ENCODE measurements at places on chromosomes 5 and 9.

DNA sequence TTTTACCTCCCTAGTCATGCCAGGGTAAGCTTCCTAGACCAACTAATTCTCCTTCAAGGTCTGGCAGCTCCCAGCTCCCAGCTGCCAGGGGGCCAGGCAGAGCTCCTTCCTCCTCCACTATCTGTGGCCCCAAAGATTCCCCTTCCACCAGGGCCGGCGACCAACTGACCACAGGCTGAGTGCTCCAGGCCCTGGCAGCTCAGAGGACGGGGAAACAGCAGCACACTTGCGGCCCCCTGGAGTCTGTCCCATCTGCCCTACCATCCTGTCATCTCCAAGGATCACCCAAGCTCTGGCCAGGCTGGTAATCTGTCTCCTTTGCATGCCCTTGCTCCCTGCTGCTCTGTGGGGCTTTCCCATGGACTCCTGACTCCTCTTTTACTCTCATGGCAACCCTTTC is 31.2 kb upstream of the BASP1 start:
- no peak for DNase-seq

- DNase-seq, result no peak
Measured at GRCh38 chr5:28216939-28217360, 1178.6 kb upstream of the CDH9 start.

DNA sequence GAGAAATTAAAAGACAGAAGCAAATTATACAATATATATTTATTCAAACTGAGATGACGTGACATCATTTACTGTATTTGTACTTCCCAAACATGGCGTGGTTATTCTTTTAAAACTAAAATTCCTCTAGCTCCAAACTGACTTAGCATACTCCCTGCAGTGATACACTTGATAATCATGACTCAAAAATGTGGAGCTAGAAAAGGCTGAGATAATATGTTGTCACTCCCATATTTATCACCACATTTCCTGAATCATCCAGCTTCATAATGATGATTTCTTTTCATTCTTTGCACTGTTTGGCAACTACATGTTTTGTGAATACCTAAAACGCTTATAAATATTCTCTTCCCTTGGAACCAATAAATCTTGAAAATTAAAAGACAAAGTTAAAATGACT is 341.0 kb downstream of the EBF1 start:
- no peak for DNase-seq

GRCh38 chr9:36337865-36338264 is 62.2 kb downstream of the RNF38 start:
- no peak for DNase-seq

DNA sequence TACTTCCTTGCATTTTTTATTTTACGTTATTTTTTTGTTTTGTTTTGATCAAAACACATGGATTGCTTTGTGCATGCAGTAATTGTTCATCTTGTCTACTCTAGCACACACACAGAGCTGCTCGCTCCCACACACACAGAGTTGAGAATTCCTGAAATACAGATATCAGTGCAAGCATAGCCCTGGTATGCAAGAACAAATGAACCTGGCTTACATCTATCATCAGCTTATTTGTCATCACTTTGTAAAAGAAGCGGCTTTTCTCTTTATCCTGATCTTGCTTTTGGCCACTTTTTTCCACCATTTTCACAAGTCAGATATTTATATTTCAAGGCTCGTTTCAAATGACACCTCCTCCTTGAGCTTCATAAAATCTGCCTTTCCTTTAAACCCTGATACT is 1435.7 kb downstream of the MAT2B start:
- DNase-seq, result no peak

DNA sequence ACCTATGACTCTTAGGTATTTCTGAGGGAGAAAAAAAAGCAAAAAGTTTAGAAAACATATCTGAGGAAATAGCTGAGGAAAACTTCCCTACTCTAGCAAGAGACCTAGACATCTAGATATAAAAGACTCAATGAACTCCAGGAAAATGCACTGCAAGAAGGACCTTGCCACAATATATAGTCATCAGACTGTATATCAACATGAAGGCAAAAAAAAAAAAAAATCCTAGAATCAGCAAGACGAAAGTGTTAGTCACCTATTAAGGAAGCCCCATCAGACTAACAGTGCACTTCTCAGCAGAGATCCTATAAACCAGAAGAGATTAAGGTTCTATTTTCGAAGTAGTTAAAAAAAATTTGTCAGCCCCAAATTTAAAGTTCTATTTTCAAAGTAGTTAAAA is 166.2 kb downstream of the TMEM38B start:
- DNase-seq, result no peak

GRCh38 chr9:121744002-121744686 is 92.7 kb downstream of the DAB2IP start:
- DNase-seq, result peak; percentile 58

DNA sequence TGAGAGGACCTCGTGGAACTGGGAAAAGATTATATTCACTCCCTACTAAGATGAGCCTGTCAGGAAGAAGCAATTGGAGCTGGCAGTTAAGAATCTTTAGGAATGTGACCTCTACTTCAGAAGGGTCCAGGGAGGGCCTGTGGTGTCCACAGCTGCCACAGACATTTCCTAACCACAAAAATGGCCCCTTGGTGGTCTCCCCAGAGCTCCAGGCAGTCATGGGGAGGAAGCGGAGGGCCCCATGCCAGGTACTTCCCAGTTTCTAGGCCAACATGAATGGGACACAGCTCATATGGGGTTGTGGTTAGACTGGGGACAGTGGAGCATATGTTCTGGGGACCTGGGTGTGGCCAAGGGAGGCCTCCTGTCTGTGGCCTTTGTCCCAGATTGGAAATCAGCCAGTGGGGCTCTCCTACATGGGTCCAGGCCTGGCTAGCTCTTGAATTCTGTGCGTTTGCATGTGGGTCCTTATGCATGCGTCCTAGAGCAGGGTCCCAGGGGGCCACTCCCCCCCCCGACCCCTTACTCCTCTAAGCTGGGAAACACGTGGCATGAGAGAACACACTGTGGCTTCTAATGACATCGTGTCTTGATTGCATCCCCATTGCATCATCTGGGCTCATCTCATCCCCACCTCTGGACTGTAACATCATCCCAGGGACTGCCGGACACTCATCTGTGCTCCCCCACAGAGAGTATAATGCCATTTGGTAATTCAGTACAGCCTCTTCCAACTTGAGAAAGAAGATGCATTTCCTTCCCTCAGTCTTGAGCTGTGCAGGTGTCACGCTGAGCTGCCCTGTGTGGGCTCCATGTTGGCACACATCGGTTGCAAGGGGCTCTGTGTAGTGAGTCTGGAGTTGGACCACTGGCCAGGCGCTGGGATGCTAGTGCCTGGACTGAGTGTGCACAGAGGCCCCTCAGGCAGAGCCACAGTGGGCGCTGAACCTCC is 31.3 kb downstream of the IRF1 start:
- DNase-seq, result peak; percentile 46

DNA sequence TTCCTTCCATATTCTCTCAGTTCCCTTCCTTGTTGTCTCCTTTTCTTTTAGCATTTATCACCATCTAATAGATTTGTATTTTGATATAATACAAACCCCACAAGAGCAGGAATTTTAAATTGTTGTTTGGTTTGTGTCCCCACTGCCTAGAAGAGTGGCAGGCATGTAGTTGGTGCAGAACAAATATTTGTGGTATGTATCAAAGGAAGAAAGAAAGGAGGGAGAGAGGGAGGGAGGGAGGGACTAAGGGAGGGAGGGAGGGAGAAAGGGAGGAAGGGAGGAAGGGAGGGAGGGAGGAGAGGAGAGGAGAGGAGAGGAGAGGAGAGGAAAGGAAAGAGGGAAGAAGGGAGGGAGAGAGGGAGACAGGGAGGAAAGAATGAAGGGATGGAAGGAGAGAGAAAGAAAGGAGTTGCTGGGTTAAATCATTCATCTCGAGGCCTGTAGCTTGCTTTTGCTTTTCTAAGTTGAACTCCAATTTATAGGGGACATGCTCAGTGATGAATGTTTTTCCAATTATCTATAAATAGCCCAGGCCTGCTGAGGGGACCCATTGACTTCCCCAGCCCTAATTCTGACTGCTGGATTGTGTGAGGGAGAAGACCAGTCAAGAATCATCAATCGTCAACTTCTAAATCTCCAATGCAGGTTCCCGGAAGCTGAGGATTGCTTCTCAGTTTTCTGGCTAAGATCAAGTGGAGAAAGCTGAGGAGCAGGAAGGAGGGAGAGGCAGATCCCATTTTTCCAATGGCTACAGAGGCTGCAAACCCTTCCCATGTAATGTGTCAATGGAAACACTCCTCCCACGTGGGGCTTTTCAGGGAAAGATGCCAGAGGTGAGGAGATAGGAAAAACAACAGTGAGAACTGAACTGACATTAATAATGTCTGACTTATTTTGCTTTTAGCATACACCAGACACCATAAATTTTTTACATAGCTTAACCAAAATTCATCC is 320.7 kb downstream of the ASTN2 start:
- DNase-seq, result no peak

DNA sequence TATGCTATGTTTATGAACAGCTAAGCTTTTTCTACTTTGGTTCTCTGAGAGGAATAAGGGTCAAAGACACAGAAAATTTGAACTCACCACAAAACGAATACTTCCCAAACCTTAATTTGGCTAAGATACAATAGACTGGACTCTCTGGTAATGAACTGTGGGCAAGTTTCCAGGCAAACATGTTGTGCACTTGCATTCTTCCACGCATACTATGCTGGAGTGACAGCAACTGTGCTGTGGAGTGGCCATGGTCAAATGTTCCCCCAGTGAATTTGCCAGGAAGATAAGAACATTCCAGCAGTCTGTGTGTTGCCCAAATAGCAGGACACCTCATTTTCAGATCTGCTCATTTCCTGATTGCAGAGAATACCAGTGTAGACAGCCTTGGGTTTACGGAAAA is 275.3 kb upstream of the IL12B start:
- no peak for DNase-seq

- DNase-seq, result no peak
Measured at GRCh38 chr9:124696101-124696500, 75.0 kb downstream of the NR6A1 start.

DNA sequence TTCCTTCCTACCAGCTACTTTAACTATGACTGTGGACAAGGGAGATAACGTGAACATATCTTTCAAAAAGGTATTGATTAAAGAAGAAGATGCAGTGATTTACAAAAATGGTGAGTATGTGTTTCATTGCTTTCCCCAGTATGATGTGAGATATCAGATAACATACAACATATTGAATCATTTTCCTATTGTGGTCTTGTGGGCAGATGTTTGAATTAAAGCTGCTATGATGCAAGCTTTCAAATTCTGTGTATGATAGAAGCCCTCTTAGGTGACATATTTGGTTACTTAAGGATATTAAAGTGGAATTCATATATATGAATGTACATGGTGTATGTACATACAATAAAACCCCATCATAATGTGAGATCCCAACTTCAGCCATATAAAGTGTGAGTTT is 59.5 kb downstream of the TEK start:
- no peak for DNase-seq

- DNase-seq, result no peak
Measured at GRCh38 chr5:158117467-158118160, 258.7 kb upstream of the CLINT1 start.

DNA sequence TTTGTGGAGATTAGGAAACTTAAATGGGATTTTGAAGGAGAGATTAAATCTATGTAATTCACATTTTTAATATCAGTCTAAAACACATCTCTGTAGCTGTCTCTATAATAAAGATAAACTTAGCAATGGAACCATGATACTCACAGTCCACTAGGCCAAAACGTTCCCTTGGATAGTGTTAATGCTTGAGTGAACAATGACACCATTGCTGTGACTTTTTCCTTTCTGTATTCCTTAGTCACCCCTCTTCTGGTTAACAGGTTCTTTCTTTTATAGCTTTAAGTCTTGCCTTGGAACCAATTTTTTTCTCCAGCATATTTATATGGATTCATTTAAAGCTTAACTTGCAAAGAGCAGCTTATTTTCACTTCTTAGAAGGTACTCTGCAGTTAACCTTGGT is 63.3 kb downstream of the INSL6 start:
- DNase-seq, result no peak

Data from activated CD8-positive, alpha-beta memory T cell treated with anti-CD3 and anti-CD28 coated beads, Interleukin-2, amount 50 U/mL, for 48 hours (primary cell).